ENCODE measurements at places on chromosomes 11 and 22.

GRCh38 chr11:74844072-74844471, 95.4 kb downstream of the RNF169 start:
- no peak for ATAC-seq

DNA sequence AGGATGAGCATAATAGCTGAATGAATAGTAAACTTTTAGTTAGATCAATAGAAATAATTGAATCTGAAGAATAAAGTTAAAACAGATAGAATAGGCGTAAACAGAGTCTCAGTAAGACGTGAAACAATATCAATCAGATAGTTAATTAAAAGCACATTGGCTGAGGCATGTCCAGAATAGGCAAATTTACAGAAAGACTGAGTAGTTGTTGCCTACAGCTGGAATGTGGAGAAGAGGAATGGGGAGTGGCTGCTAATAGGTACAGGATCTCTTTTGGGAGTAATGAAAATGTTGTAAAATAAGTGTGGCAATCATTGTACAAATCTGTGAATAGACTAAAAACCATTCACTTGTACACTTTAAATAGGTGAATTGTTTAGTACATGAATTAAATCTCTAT, 36.3 kb upstream of the ME3 start:
- ATAC-seq, result no peak

DNA sequence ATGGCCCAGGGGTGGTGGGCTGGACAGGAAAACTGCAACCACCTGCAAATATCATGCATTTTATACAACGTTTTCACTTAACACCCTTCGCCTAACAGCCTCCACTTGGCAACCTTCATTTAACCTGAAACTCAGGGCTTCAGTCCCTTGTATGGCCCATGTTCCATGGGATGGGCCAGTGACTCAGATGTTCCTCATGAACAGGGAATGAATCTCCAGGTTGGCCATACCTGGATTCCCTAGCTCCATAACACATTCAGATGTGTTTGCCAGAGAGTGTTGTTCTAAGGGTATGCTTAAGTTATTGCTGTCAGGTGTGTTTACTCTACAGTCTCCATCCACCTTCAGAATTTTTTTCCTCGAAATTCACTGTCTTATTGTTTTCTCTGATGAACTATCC, 316.9 kb downstream of the JRKL start:
- ATAC-seq, result no peak

GRCh38 chr11:130582981-130583380, 134.5 kb downstream of the ADAMTS15 start:
- ATAC-seq, result no peak
